Activated CD4-positive, alpha-beta memory T cell treated with anti-CD3 and anti-CD28 coated beads, Interleukin-2, amount 10 ng/mL, durations not matched to agents 7 days and 5 days (primary cell): ENCODE measurements at places on chromosomes 7 and 10. TPM values are rescaled to one million over a fixed set of nuclear protein-coding genes. Genes with fewer than 3 reads are reported as not detected.

DNA sequence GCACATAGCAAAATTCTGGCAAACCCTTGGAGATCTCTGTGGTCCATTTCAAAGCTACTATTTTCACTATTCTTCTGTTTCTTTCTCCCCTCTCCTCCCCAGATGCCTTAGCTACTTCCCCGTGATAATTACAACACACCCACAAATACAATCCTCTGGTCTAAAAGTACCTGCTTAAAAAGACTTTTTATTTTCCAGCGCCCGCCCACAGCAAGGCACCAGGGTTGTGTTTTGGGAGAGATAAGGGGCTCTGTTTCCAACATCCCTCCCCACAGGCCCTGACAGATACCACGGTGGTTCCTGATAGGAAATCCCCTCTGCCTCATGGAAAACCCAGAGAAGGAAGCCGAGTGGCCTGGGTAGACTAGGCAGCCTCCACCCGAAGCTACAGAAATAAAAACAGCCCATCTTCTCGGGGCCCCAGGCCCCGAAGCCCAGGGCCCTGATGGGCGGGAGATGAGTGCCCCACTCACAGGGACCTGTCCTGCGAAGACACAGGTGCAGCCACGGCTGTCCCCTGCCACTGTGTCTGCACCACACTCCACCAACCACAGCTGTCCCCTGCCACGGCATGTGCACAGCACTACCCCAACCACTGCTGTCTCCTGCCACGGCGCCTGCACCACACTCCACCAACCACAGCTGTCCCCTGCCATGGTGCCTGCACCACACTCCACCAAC is 19.7 kb downstream of the CALML5 start:
- DNase-seq, result no peak
- H3K27me3 ChIP-seq, result peaks cover 3% of the 10 kb centered on the region
- H3K27ac ChIP-seq, result no peak overlapping the region
- no peaks in the 10 kb centered on the region for H3K36me3 ChIP-seq
- no peaks in the 10 kb centered on the region for H3K4me1 ChIP-seq

DNA sequence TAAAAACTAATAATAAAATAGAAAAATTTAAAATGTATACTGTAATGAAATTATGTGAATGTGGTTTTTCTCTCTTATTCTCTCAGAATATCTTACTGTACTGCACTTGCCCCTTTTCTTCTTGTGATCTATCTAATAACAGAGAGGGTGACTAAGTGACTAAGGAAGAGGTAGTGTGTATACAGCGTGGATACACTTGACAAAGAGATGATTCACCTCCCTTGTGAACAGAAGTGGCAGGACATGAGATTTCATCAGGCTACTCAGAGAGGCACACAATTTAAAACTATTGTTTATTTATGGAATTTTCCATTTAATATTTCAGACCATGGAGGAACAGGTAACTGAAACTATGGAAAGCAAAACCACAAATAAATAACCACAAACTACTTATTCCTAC is 806.6 kb upstream of the GHITM start:
- H3K27ac ChIP-seq, result no peak overlapping the region
- DNase-seq, result no peak
- H3K27me3 ChIP-seq, result no peaks in the 10 kb centered on the region
- H3K36me3 ChIP-seq, result no peaks in the 10 kb centered on the region

DNA sequence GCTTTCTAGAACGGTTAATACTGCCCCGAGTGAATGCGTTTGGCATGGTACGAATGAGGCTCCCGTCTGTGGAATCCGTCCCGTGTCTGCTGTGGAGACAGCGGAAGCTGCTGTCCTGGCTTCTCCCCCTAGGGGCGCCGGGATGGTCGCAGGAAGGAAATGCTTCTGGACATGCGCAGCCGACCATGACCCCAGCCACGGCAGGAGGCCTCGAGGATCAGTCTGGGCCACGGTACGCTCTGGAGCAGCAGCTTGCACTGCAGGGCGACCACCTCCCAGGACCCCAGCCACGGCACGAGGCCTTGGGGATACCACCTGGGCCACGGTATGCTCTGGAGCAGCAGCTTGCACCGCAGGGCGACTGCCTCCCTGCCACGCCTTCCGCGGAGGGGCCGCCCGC is 107.9 kb downstream of the CYTH3 start:
- no peak overlapping the region for H3K27ac ChIP-seq
- peaks cover 23% of the 10 kb centered on the region for H3K4me1 ChIP-seq
- no peak for DNase-seq
- H3K36me3 ChIP-seq, result peaks cover 8% of the 10 kb centered on the region
- H3K27me3 ChIP-seq, result no peaks in the 10 kb centered on the region
- H3K4me3 ChIP-seq, result no peak overlapping the region

GRCh38 chr10:92689663-92690210 is at the start of gene HHEX:
Gene HHEX, plus strand, starts transcription at chr10:92689955. Its CDS starts 32 bp downstream, at chr10:92689987.
- peaks cover 75% of the 10 kb centered on the region for H3K27me3 ChIP-seq
- H3K4me1 ChIP-seq, result peaks cover 23% of the 10 kb centered on the region
- H3K4me3 ChIP-seq, result peak within 1 kb of the TSS; percentile 57
- H3K36me3 ChIP-seq, result peaks cover 5% of the 10 kb centered on the region
- peak; percentile 34 for DNase-seq

DNA sequence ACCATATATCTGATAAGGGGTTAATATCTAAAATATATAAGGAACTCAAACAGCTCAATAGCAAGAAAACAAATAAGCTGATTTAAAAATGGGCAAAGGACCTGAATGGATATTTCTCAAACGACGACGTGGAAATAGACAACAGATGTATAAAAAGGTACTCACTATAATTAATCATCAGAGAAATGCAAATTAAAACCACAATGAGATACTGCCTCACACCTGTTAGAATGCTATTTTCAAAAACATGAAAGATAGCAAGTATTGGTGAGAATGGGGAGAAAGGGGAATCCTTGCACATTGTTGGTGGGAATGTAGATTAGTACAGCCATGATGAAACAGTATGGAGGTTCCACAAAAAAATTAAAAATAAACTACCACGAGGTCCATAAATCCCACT is 163.2 kb downstream of the DKK1 start:
- no peaks in the 10 kb centered on the region for H3K36me3 ChIP-seq
- H3K27ac ChIP-seq, result no peak overlapping the region
- DNase-seq, result no peak
- no peak overlapping the region for H3K4me3 ChIP-seq
- no peaks in the 10 kb centered on the region for H3K4me1 ChIP-seq
- no peaks in the 10 kb centered on the region for H3K27me3 ChIP-seq

GRCh38 chr7:37438906-37439652 is 9.6 kb downstream of the ELMO1 start:
- H3K4me3 ChIP-seq, result no peak overlapping the region
- H3K36me3 ChIP-seq, result peaks cover 28% of the 10 kb centered on the region
- H3K27ac ChIP-seq, result no peak overlapping the region

DNA sequence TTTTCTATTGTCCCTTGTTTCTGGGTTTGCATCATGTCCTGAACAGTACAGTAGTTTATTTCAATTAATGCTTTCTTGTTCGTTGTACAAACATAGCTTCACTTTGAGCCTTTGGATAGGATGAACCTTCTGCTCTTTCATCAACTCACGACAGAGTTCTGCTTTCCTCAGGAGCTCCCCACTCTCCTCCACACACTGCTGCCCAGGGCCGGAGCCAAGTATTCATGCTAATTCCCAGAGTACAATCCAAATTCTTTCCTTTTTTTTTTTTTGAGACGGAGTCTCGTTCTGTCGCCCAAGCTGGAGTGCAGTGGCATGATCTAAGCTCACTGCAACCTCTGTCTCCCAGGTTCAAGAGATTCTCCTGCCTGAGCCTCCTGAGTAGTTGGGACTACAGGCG is 7.5 kb upstream of the NUP205 start:
- DNase-seq, result no peak
- no peak overlapping the region for H3K4me3 ChIP-seq
- no peaks in the 10 kb centered on the region for H3K4me1 ChIP-seq
- no peak overlapping the region for H3K27ac ChIP-seq
- no peaks in the 10 kb centered on the region for H3K36me3 ChIP-seq

DNA sequence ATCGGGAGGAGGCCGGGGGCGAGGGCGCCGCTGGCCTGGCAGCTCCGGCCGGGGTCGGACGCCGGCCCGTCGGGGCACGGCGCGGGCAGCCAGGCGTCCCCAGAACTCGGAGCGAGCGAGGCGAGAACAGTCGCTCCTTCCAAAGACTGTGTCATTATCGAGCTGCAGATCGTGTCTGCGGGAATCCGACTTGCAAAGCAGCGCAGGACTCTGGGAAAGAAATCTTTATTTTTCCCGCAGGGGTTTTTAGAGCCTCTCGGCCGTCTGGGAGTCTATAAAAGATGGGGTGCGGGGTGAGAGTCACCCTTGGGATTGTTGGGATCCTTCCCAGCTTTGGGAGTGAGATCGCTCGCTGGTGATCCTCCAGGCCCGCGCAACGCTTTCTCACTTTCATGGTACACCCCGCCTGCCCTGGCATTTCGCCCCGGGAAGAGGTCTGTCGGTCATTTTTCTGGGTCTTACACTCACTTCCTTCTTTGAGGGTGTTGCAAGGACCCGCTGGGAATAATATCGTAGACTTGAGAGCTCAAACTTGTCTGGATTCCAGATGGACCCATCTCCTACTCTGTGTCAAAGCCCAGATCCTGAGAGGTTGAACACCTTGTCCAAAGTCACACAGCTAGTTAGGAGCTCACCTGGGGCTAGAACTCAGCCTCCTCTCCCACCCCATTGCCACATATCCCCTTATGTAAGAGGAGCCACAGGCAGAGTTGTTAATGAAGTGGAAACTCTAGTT is 1.0 kb downstream of the UBTD1 start:
- H3K27me3 ChIP-seq, result peaks cover 34% of the 10 kb centered on the region
- H3K4me1 ChIP-seq, result peaks cover 36% of the 10 kb centered on the region
- H3K27ac ChIP-seq, result no peak overlapping the region
- DNase-seq, result no peak

- H3K27me3 ChIP-seq, result peaks cover 4% of the 10 kb centered on the region
- H3K36me3 ChIP-seq, result no peaks in the 10 kb centered on the region
Measured at GRCh38 chr7:50921114-50921813, 138.6 kb upstream of the GRB10 start.

DNA sequence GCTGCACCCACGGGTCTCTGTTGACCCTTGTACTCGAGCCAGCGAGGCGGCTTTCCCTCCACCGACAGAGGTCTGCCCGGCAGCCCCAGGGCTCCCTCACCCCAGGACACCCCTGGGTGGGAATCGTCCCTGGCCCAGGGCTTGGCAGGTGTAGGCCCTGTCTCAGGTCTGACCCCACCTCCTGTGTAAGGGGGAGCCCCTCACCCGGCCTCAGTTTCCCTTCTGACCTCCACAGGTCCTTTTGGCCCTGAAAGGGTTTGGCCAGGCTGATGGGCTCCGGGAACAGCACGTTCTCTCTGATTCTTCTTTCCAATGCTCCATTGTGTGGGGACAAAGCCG is 25.0 kb upstream of the ELFN1 start:
- H3K27me3 ChIP-seq, result no peaks in the 10 kb centered on the region
- no peaks in the 10 kb centered on the region for H3K36me3 ChIP-seq
- no peaks in the 10 kb centered on the region for H3K4me1 ChIP-seq
- DNase-seq, result no peak
- no peak overlapping the region for H3K4me3 ChIP-seq

GRCh38 chr10:72310241-72310633 is 36.5 kb downstream of the DDIT4 start:
- no peaks in the 10 kb centered on the region for H3K27me3 ChIP-seq
- no peaks in the 10 kb centered on the region for H3K36me3 ChIP-seq
- DNase-seq, result no peak
- H3K27ac ChIP-seq, result no peak overlapping the region
- H3K4me3 ChIP-seq, result no peak overlapping the region
- H3K4me1 ChIP-seq, result peaks cover 55% of the 10 kb centered on the region

GRCh38 chr7:107432261-107432660 is 37.6 kb upstream of the GPR22 start:
- no peak overlapping the region for H3K4me3 ChIP-seq
- H3K4me1 ChIP-seq, result no peaks in the 10 kb centered on the region
- no peaks in the 10 kb centered on the region for H3K27me3 ChIP-seq
- no peak overlapping the region for H3K27ac ChIP-seq
- no peak for DNase-seq
- H3K36me3 ChIP-seq, result peaks cover 18% of the 10 kb centered on the region

- no peaks in the 10 kb centered on the region for H3K27me3 ChIP-seq
- no peak overlapping the region for H3K4me3 ChIP-seq
- DNase-seq, result no peak
Measured at GRCh38 chr10:33773253-33773573, 438.7 kb upstream of the NRP1 start.

- no peak for DNase-seq
- peaks cover 4% of the 10 kb centered on the region for H3K27me3 ChIP-seq
- no peak overlapping the region for H3K27ac ChIP-seq
- no peak overlapping the region for H3K4me3 ChIP-seq
Measured at GRCh38 chr10:34380856-34381255, 434.2 kb downstream of the PARD3 start.

DNA sequence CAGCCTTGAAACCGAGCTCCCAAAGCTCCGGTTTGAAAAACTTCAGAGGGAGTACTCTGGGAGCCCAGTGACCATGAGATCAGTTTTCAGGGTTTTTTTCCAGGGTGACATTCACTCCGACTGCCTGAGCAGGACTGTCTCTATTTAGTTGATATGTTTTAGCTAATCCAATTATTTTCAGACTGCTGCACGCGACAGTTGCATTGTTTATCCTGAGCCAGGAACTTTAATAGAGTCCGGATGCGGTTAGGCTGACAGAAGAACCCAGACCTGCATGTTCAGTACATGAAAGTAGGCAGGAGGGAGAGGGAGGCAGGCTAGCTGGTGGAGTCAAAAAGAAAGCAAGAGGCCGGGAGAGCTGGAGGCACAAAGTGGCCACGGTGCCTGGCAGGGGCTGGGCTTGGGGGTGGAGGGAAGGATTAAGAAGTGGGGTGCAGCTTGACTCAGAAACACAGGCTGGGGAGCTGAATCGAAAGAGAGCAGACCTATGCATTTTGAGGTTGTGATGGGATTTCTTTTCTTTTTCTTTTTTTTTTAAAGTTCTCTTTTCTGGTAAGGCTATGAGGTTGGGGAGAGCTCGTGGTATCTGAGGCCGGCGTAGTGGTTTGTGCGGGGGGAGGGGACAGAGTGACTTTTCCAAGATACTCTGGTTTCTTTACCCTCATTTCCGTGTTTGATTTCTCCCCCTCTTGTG is 5.7 kb downstream of the GATA3 start:
- H3K4me3 ChIP-seq, result peak overlapping the region; percentile 92
- DNase-seq, result peak; percentile 83
- peaks cover 77% of the 10 kb centered on the region for H3K4me1 ChIP-seq
- H3K36me3 ChIP-seq, result peaks cover 98% of the 10 kb centered on the region
- H3K27me3 ChIP-seq, result no peaks in the 10 kb centered on the region

TUBB8 gene
- total RNA-seq, result not detected

SORCS1 gene
- total RNA-seq, result not detected

CPN1 gene
- not detected for total RNA-seq
